ENCODE measurements at places on chromosomes 6 and 20.

DNA sequence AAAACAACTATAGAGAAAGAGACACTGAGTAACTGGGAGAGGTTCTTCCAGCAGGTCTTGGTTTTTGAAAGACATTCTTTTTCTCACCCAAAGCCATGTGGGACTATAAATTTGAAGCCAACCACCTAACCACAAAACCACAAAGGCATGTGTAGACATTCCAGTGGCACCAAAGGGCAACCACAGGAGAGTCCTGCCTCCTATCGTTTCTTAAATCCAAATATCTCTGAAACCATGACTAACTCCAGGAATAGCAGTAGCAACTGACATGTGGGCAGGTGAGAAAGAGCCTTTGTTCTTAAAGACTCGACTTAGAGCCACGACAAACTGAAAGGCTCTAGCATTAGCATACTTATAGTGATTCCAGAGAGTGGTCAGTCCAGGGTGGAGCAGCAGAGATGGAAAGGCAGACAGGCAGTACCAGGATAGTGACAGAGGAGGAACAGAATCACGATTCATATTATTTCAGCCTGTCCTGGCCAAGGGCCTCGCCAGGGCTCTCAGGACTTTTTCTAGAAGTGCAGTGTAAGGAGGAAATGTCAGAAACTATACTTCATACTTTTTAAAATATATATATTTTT is 9.4 kb upstream of the COL9A1 start:
- DNase-seq = peak; percentile 91

DNA sequence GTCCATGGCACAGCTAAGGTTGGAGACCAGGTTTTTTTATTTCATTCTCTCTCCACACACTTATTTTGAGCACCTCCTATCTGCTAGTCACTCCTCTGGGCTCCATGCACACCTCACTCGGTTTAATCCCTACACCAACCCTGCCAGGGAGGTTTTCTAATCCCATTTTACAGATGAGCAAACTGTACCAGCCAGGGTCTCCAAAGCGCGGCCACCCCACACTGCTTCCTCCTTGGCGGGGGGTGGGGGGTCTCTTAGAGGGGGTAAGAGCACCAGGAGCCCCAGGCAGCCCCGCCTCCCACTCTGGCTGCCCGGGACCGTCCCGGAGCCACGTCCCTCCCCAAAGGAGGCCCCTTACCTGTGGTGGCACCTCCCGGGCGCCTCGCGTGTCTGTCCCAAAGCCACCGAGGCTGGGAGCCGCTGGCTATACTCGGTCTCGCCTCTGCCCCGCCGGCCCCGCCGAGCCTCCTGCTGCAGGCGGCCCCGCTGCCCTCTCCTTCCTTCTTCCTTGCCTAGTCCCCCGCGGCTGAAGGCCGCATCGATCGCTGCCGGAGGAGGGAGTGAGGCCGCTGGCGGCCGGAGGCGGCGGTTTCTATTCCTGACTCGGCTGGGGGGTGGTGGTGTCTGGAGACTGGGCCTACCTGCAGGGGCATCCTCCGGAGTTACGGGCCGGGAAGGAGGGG is at the start of gene KCNS1:
Gene KCNS1 (minus strand): TSS at position 565 of the 683 bp plus-strand sequence. CDS start 1,891 bp downstream, outside the sequence.
- no peak for DNase-seq

DNA sequence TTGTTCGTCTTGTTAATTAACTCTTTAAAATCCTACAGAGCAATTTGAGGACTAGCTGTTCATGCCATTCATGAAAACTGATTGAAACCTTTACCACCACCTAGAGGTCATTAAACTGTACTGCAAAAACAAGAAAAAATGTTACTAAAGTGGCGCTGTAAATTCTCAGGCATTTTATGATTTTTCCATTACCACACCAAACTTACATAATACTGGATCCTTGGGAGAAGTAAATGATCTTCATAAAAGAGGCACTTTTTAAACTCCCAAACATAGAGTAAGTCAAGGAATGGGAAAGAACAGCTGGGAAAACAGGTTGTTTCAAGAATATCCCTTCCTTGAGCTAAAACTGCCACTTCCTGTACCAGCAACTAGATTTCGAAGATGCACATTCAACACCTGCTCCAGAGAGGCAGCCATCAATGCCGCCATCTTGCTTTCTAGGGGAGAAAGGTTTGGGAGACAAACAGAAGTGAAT is 54.3 kb downstream of the MYLIP start:
- DNase-seq = peak; percentile 36

- DNase-seq = peak; percentile 44
These were observed 9.0 kb downstream of the ATF6B start for GRCh38 chr6:32118782-32119628.

- DNase-seq = no peak
These were observed 80.1 kb downstream of the AIG1 start for GRCh38 chr6:143140767-143141166.

- no peak for DNase-seq
These were observed 585 bp upstream of the DSE start for GRCh38 chr6:116369964-116370759.

DNA sequence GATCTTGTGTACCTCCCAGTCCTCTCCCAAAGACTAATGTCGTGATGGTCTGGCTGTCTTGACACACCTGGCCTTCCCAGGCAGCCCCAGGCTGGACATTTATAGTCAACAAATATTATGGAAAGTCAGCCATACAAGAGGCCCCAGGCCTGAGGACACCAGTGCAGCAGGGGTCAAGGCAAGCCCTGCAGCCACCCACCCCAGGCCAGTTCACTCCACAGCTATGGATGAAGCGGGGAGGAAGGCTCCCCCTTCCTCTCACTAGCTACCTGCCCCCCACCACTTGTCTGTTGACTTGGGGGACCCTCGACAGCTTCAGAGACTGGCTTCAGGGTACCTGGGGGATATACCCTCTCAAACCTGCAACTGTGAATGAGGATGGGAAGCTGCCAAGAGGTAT is 132.1 kb downstream of the MRPL14 start:
- DNase-seq = no peak

GRCh38 chr6:84785671-84786070 is 21.3 kb upstream of the TBX18 start:
- DNase-seq = no peak

- DNase-seq = no peak
These were observed 70.4 kb downstream of the GCNT2 start for GRCh38 chr6:10591422-10592160.

DNA sequence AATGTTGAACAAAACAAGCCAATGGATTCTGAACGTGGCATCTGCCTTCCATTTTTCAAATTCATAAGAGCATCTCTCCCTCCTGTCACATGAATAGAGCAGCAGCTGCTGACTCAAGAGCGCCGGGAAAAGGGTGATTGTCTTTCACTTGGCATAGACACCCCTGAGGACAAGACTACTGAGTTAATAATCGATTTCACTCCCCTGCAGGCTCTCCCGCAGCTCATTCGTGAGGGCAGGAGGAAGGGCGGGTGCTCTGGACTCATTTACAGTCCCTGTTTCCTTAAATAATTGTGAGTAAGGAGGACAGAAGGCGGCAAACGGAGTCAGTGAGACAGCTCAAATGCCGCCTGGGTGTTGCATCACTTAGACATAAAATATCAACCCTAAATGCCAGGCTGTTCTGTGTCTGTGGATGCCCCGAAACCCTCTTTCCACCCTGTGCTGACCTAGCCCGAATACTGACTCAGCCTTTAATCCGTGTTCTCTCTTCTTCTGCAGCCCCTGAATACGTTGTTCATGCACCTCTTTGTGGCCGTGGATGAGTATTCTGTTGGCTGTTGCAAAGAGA is 21.6 kb downstream of the CFAP61 start:
- no peak for DNase-seq

DNA sequence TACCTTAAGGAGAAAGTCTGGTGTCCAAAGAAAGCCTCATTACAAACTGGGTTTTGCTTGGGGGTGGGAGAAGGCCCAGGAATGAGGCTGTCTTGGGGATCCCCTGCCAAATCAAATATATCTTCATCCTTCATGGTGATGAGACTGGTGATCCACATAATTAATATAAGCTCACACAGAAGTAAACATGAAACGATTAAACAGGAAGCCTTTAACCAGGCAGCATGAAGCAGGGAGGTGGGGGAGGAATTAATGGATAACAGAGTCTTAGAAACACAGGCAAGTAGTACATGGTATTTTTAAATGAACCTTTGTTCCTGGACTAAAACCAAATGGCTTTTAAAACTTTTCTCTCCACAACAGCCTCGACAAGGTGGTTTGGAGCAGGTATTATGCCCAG is 437.5 kb downstream of the TFAP2A start:
- no peak for DNase-seq

GRCh38 chr6:33142501-33143070 is 49.7 kb downstream of the COL11A2 start:
- DNase-seq = no peak

- DNase-seq = no peak
These were observed 203.1 kb downstream of the ASCC3 start for GRCh38 chr6:100678027-100678426.

DNA sequence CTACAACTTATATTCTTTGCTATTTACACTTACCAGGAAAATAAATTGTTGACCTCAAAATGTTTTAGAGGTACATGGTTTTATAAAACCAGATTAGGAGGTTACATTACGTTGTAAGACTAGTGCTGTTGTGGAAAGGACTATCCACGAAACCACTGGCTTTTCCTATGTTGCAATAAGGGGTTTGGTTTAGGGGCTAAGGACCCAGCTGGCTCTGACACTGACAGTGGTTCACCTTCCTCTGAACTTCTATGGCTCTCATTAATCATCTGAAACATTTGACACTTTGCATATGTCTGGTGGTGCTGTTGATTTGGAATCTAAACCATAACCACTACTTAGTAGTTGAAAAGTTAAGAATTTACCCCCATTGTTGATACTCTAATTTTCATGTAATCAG is 186.7 kb downstream of the NKAIN2 start:
- no peak for DNase-seq

- peak; percentile 93 for DNase-seq
These were observed 88.8 kb upstream of the NFATC2 start for GRCh38 chr20:51631011-51631950.

DNA sequence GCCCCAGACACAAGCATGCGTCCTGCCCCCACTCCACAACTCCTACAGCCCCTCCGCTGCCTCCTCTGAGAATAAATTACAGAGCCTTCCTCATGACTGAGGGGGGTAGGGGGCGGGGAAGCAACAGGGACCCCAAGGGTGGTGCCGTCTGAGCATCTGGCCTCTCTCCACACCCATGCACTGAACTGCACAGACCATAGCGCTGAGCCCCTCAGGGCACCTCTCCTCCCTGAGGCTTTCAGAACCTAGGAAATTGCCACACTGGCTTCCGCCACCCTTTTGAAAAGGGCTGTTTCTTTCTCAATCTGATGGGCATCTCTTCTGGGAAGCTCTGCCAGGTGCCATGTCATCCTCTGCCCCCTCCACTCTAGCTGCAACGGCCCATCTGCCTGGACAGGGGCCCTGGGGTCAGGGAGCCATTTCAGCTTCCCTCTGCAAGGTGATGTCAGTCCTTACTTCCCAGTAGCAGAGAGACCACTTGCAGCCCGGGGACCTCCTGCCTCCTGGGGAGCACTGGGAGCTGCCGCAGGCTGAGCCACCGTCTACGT is 2.5 kb downstream of the CST7 start:
- DNase-seq = no peak

DNA sequence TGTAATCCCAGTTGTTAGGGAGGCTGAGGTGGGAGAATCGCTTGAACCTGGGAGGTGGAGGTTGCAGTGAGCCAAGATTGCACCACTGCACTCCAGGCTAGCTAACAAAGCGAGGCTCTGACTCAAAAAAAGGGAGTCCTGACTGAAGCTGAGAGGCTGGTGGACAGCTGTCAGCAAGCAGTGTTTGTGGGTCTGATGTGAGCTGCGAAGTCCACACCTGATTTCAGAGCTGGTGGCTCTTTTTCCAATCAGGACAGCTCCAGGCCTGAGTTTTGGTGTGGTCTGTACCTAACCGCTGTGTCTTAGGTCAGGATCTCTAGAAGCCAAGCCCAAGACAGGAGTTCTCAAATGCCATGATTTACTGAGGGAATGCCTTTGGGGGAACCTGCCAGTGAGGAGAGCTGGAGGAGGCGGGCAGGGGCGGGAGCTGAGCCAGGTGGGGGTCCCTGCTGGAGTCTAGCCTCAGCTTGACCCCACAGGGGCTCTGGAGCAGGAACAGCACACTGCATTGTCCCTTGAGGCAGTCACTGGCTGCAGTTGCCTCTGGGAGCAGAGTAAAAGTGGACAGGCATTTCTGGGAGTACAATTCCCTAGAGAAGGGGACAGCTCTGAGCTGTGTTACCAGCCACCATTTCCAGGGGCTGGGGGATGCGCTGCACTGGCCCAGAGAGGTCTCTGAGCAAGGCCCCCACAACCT is 5.0 kb downstream of the GFRA4 start:
- DNase-seq = no peak

DNA sequence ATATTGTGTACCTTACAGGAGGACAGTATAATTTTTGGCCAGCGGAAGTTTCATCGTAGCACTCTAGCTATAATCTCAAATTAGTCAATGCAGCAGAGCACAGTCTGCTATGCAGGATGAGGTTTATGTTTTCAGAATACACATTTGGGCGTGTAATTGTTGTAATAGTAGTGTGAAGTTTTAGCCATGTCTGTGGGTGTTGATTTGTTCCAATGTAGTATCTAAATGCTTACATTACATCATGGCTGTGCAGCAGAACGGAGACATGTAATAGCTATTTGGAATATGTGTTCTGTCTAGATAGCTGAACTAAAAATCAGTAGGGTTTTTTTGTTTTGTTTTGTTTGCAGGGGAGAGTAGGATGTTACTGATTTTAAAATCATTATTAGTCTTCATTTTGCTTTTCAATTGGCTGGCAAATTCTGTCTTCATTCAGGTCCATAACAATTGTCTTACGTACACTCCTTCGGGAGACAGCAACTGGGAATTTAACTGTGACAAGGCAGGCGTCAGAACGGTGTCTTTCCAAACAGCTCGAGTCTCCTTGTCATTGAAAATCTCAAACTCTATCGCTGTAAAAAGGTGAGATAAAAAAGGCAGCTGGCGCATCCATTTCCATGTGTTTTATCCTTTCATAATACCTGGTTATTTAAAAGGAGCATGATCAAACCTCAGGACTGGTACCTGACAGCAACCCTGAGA is 65.1 kb upstream of the CDH4 start:
- no peak for DNase-seq

- no peak for DNase-seq
These were observed 48.7 kb downstream of the AKIRIN2 start for GRCh38 chr6:87653074-87653962.

Measured in RCC 7860 (cell line).